Epithelial cell of prostate (primary cell): ENCODE measurements at places on chromosomes 16 and 17.

GRCh38 chr16:79595231-79595641 is 5.3 kb downstream of the MAF start:
- no peak for DNase-seq

- DNase-seq: no peak
Observed at GRCh38 chr17:29723278-29724047, 100.8 kb upstream of the CORO6 start.

DNA sequence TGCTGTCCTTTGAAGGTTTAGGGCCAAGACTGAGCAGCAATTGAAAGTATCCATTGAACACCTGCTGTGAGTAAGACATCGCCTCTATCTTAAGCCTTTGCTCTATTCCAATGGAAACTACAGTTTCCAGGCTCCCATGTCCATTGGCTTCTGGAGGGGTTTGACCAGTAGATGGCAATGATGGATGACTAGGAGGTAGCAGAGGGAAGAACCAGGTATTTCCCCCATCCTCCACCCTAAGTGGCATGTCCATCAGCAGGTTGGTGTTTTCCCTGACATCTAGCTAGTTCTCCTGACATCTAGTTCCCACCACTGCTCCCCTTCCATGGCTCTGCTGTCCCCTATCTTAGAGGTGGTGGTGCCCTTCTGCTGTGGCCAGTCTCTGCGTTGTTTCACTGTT is 58.7 kb downstream of the CENPV start:
- no peak for DNase-seq

- no peak for DNase-seq
Observed at GRCh38 chr16:63717806-63718205, 1404.1 kb downstream of the CDH11 start.
